ENCODE measurements at places on chromosomes 12 and 14.

GRCh38 chr12:94079566-94080340, 68.6 kb upstream of the PLXNC1 start:
- no peak for DNase-seq

GRCh38 chr14:99268810-99269707, 2.9 kb downstream of the BCL11B start:
- no peak for DNase-seq

DNA sequence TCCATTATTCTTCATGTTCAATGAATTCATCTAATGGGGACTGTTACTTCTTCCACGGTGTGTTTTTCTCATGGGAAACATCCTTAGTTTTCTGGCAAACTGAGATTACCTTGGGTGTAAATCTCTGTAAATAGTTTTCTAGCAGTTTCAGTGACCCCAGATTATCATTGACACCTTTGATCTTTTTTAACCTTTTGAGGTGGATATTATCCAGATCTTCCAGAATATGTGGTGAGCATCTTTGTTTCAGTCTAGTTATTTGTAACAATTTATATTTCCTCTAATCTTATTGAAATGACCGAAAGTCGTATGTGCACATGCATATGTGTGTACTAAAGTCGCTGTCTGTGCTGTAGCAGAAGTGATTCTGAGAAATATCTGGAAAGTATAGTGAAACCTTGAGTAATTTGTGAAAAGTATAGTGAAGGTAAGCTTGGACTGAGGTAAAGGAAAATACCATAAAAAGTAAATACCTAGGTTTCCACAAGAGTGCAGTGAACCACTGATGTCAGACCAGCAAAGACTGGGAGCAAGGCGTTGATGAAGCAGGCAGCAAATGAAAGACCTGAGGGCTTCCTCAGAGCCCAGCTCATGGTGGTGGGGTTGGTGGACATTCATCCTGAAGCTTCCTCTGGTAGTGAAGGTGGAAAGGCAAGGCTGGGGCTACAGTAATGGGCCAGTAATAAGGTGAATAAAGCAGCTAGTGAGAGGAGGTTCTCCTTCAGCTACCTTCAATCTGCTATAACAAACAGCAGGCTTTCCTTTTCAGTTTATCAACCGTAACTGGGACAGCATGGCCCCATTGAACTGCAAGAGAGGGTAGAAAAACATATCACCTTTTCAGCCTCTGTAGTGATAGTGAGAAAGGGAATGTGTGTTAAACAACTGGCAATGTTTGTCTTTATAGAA, 480.2 kb upstream of the FBXO33 start:
- DNase-seq, result no peak

- DNase-seq, result no peak
These were observed 31.7 kb upstream of the ARL1 start for GRCh38 chr12:101439236-101439635.

DNA sequence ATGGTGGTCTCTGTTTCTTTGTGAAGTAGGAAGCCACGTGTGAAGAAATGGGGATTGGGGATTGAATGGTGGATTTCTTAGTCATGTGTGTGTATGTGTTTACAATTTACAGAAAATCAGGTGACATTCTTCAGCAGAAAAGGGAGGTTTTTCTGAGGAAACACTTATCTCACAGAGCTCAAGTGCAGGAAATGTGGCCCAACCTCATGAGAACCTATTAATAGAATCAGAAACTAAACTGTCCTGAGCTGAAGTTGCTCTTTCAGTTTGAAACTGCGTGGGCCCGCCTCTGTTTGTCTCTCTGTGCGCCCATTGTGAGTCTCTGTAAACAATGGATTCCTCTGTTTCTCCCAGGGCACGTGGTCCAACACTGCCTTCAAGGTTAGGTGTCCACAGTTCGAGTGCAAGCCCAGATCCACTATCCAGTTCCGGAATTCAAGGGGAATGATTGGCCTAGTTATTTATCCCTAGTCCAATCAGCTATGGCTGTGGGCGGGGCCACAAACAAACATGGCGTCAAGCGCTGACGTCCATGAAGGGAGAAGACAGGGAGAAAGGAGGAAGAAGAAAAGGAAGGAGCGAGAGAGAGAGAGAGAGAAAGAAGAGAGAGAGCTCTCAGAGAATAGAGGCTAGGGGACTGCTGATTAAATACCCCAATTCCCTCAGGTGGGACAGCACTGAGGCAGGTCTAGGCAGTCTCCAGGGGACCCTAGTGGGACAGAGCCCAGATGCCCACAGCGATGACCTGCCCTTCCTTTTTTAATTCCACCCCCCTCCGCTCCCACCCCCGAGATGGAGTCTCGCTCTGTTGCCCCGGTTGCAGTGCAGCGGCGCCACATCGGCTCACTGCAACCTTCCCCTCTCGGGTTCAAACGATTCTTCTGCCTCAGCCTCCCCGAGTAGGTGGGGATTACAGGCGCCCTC, 31.4 kb upstream of the C12orf76 start:
- no peak for DNase-seq

DNA sequence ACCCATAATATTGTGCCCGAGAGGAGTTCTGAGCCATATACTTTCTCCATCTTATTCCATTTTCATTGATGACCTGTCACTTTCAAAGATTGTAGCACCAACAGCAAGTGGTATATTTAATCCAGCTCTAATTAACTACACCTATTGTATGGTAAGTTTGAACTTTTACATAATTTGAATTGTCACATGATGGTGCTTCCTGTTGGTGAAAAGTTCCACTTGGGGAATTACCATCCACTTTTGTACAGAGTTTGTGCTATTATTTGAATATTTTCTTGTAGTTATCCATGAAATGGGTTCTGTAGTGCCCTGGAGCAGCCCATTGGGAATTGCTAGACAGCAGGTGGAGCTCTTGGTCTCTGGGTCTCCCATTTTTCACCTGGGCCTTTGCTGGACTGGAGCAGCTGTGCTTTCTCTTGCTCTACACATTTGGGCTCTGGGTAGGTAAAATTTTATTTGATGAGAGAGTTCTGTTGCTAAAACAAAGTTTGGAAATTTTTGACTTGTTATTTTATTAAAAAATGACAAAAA, 3.0 kb downstream of the SMCO3 start:
- DNase-seq, result no peak

- no peak for DNase-seq
These were observed 64.4 kb upstream of the OSBPL8 start for GRCh38 chr12:76623931-76624330.

DNA sequence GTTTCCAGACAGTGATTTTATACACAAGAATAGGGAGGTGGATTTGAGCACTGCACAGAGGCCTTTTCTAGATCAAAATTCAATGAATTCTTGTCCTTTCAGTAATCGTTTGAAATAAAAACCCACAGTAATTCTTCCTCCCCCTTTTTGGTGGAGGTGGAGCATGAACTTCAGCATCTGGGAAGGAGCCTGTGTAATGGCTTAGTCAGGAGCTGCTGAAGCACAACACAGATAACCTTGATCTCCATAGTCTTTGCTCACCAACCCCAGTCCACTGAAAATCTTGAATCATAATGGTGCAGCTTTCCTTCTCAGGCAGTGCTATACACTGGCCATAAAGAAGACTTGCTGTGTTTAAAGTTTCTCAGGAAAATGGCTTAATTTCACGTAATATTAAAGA, 6.4 kb upstream of the TBPL2 start:
- no peak for DNase-seq
